ENCODE measurements at places on chromosomes 11 and 22.

DNA sequence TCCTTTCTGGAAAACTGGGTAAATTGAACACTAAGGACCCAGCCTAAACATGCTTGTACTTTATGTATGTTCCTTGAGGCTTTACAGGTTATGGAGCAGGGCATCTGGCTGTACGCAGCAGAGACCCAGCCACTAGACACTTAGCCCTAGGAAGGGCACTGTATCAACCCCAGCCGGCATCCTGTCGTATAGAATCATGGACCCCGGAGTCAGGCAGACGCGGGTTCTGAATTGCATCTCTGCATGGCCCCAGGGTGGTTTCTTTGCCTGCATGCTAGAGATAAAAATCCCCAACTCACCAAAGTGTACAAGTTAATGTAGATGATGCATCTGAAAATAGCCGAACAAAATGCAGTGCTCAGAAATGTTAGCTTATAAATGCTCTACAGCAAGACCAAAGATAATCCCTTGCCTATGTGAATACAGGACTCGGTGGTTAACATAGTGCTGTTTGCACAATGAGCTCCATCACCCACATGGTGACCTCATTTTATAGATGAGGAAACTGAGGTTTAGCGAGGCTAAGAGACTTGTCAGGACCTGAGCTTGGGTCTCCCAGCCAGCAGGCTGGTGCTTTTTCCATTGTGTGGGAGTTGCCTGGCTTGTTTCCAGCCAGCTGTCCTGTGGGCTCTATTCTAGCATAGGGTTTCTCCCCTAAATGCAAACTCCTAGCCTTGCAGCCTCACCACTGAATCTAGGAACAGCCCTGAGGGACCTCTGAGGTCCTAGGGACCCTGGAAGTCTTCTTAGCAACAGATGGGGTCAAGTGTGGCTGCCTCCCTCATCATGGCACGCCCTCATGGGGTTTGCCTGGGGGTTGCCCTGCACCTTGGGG lies 7.3 kb downstream of the CD6 start:
- peak; percentile 92 for DNase-seq

DNA sequence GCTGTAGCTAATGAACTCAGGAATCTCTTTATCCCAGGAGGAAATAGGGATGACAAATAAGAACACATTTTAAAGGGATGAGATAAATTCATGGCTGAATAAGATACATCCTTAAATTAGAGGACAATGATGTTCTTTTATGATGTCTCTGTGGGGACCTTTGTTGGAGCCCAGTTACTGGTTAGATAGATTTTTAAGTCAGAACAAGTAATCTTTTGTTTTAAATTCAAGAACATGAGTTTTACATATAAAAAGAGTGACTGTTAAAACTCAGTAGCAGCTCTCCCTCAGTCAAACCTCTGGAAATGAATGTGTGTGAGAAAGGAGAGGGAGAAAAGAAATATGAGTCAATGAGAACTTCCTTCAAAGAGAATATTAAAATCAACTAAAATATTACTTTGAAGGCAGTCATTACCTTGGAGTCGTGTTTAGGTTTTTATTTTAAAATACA lies 241.6 kb downstream of the SWAP70 start:
- DNase-seq = no peak

- DNase-seq = no peak
These were observed 488.1 kb downstream of the NTM start for GRCh38 chr11:131858505-131858904.

DNA sequence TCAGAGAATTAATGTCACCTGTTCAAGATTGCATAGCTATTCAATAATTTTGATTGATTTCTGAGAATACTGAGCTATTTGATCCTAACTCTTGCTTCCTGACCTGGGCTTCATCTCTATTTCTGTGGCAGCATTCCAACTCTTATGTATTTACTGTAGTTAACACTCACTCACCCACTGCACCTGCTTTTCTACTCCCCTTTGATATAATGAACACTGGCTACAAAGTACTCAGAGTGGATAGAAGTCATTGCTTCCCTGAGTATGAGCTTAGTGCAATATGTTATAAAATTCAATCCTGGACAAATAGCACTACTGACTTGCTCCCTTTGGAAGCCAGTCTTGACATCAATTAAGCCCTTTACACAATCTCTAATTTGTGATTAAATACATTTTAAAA lies 117.2 kb downstream of the APIP start:
- DNase-seq = no peak

GRCh38 chr11:28461846-28462245 lies 353.7 kb downstream of the METTL15 start:
- no peak for DNase-seq

DNA sequence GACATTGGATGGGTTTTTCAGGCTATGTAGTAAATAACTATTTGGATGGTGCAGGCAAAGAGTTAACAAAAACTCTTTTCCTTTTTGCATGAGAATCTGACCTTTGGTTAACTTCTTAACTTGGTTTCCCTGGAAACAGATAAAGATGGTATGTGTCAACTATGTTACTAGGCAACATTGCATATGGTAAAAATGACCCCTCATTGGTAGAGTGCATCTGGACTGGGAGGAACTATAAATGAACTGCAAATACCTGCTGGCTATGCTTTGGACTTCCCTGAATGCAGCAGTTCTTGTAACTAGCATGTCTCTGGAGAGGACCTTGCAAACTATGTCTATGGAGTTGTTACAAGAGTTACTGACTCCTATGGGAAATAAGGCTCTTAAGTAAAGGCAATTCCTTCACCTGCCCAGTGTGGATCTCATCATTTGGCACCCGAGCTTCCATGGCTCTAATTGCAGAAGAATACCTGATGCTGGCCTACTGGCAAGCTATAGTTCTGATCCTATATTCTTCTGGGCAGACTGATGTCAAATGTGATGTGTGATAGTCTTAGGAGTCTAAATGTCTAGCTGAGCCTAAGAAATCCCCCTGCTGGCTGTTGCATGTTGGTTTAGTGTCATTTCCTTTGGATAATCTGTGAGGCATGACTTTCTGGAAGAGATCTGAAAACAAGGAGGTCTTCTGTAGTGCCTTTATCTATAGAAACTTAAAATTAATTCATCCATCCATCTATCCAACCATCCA lies 126.7 kb upstream of the MTMR2 start:
- DNase-seq = no peak

GRCh38 chr11:131606811-131607335 lies 236.5 kb downstream of the NTM start:
- no peak for DNase-seq

GRCh38 chr11:108961095-108961494 lies 296.2 kb downstream of the DDX10 start:
- no peak for DNase-seq

GRCh38 chr22:43867839-43868635 lies 5.7 kb upstream of the SULT4A1 start:
- DNase-seq = peak; percentile 85

DNA sequence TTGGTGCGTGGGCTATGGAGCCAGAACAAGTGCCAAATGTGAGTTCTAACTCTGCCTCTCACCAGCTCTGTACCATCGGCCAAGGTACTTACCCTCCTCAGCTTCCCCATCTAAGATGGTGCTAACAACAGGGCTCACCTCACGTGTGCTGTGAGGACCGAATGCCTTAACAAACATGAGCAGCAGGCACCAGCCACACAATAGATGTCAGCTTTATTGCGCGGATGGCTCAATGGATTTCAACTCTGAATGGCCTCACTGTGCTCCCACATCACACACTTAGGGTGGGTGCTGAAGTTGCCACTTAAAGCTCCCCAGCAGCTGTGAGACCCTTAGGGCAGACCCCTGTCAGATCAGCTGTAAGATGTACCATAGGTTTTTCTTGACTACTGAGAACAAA lies 24.1 kb downstream of the RELT start:
- no peak for DNase-seq

- no peak for DNase-seq
These were observed 41.5 kb downstream of the OR4D9 start for GRCh38 chr11:59552844-59553243.

- DNase-seq = no peak
These were observed 69.1 kb upstream of the SUSD2 start for GRCh38 chr22:24112188-24112587.

- no peak for DNase-seq
These were observed 240.8 kb upstream of the MTNR1B start for GRCh38 chr11:92728628-92729027.

DNA sequence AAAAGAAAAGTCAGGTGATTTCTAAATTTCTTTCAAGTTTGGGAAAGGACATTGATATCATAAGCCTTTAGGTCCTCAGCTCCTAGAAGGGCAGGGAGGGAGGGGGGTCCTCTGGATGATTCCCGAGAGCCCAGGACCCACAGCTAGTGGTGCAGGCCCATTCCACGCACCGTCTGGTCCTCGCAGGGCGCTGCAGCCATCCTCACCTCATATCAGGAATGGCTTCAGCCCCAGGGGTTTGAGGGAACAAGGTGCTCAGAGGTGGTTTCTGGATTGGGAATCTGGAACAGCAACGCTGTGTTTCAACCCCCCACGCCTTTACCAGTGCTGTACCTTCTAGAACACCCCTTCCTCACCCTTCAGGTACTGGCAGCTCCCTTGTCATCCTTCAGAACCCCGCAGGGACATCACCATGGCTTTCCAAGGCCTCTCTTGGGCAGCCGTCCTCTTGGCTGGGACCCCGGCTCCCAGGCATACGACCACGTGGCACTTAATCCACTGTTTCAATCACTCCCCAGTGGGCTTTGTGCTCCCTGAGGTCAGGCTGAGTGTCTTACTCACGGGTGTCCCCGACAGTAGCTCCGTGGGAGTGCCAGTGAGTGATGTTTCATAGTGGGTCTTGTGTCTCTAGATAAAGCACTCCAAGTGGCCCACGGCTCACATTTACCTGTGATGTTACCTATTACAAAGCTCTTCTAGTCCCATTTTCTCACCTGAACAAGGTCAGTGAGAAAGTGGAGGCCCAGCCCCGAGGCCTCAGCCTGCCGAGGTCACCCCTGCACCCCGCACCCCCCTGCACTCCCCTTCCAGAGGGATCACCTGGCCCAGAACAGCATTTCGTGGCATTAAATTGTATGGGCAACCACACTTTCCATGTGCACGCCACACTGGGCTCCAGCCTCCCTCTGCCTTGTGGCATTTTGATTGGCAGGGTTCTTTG lies 93.9 kb downstream of the MORC2 start:
- DNase-seq = no peak

GRCh38 chr11:113896156-113896879 lies 8.3 kb upstream of the HTR3B start:
- peak; percentile 48 for DNase-seq

- DNase-seq = no peak
These were observed 992.3 kb downstream of the BRD1 start for GRCh38 chr22:48835364-48835763.

- peak; percentile 88 for DNase-seq
These were observed 62.9 kb upstream of the ATXN10 start for GRCh38 chr22:45608763-45609180.

- DNase-seq = peak; percentile 76
These were observed 582 bp downstream of the SREBF2 start for GRCh38 chr22:41833369-41834004.

GRCh38 chr11:122337704-122338103 lies 221.7 kb upstream of the BLID start:
- DNase-seq = no peak

DNA sequence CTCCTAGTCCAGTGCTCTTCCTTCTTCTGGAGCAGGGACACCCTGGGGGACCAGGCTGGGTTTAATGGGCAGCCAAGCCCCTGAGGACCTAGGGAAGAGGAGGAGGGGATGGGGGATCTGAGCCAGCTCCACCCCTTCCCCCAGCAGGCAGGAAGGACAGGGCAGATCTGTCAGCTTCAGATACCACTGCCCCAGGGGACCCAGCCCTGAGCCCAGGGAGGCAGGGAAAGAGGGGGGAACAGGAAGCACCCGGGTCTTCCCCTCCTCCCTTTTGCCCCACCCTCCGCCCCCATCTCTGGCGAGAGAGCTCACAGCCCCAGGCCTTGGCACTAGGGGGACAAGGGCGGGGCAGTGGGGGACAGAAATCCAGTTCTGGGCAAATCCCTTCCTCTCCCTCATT lies 11.7 kb upstream of the SOX10 start:
- no peak for DNase-seq

DNA sequence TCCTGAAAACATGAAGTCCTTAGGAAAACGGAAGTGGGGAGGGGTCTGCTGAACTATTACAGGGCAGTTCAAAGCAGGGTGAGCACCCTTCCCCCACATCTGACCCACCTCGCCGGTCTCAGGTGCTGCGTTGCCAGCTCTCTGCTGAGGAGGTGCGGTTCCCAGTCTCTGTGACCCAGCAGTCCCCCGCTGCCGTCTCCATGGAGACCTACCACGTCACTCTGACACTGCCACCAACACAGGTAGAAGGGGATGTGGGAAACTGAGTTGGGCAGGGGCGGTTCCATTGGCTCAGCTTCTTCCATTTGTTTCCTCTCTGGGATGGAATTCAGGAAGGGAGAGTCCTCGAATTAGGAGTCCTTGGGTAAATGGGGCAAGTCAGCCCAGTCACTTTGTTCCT lies 3.3 kb downstream of the C2CD2L start:
- no peak for DNase-seq

DNA sequence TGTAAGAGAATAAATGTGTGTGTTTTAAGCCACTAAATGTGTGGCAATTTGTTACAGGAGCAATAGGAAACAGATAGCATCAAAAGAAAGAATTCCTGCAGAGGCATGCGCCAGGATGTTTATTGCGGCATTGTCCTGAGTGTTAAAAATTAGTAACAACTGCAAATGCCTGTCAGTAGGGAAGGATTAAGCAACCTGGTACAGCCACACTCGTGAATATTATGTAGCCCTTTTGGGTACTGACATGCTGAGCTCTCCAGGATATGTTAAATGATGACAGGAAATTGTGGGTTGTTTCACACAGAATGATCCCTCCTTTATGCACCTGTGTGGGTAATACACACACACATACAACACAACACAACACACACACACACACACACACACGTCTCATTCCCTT lies 69.7 kb upstream of the MYOD1 start:
- DNase-seq = no peak

- no peak for DNase-seq
These were observed 98.5 kb downstream of the SMCO4 start for GRCh38 chr11:93444617-93445073.

DNA sequence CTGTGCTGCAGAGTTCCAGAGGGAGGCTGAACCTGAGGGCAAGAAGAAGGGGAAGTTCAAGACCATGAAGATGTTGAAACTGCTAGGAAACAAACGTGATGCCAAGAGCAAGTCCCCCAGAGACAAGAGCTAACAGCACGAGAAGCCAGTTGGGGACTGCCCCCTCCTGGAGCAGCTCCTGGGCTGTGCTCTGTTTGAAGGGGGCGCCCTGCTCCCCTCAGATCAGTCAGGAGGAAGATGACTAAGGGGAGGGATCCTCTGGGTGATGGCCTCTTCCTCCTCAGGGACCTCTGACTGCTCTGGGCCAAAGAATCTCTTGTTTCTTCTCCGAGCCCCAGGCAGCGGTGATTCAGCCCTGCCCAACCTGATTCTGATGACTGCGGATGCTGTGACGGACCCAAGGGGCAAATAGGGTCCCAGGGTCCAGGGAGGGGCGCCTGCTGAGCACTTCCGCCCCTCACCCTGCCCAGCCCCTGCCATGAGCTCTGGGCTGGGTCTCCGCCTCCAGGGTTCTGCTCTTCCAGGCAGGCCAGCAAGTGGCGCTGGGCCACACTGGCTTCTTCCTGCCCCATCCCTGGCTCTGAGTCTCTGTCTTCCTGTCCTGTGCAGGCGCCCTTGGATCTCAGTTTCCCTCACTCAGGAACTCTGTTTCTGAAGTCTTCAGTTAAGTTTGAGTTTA lies 12.6 kb downstream of the C22orf23 start:
- DNase-seq = peak; percentile 42
